Activated T-helper 1 cell treated with anti-CD3 and anti-CD28 coated beads, Interleukin-12 subunit alpha, Interleukin-12 subunit beta, Interleukin-2, Interleukin-4 antibody, amounts not matched to agents 30 ng/mL and 10 ng/mL and 1 ng/mL, durations not matched to agents 14 hours and 24 hours and 36 hours (primary cell): ENCODE measurements at places on chromosomes 3 and 15. TPM values are rescaled to one million over a fixed set of nuclear protein-coding genes. Genes with fewer than 3 reads are reported as not detected.

C15orf61 gene
- 6.6 and 6.9 TPM in 2 replicates for total RNA-seq

GRCh38 chr3:169460035-169460434 lies 203.5 kb downstream of the MECOM start:
- no peak for DNase-seq

CPLX3 gene
- total RNA-seq, result 0.17 and 0.29 TPM in 2 replicates

DNA sequence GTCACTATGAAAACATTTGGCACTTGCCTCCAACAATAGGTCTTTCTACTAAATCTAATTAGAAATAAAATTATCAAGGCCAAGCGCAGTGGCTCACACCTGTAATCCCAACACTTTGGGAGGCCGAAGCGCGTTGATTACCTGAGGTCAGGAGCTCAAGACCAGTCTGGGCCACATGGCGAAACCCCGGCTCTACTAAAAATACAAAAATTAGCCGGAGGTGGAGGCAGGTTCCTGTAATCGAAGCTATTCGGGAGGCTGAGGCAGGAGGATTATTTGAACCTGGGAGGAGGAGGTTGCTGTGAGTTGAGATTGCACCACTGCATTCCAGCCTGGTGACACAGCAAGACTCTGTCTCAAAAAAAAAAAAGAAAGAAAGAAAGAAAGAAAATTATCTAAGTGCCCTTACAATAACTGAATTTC lies 1.6 kb upstream of the PLD1 start:
- no peak for DNase-seq

OXTR gene
- total RNA-seq, result 1.0 and 1.2 TPM in 2 replicates

SHC4 gene
- total RNA-seq, result 25.7 and 26.4 TPM in 2 replicates

DNA sequence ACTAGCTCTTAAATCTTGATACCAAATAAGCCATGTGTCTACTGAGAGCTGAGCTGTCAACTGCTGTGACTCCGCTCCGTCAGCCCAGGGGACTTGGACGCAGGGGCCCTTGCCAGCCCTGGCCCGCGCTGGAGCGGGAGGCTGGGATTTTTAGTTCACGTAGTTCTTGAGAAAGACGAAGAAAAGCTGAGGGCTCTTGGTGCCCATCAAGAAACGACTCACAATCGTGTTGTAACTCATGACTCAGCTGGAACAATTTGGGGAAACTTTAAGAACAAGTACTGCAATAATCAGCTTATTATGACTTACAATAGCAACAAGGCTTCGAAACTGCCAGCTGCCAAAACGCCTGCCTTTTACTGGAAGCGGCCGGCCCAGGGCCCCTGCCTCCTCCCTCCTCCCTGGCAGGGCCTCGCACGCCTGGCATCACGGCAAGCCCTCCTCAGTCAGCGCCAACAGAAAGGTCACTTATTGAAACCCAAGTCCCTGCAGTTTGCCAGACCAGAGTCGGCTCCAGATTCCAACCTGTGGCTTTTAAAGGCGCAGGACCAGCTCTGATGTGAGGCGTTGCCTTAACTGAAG lies 60.3 kb downstream of the RGMA start:
- no peak for DNase-seq

MYO5C gene
- 0.29 and 0.54 TPM in 2 replicates for total RNA-seq
